Nephron progenitor cell (in vitro differentiated cells): ENCODE measurements at places on chromosomes 2 and 18.

DNA sequence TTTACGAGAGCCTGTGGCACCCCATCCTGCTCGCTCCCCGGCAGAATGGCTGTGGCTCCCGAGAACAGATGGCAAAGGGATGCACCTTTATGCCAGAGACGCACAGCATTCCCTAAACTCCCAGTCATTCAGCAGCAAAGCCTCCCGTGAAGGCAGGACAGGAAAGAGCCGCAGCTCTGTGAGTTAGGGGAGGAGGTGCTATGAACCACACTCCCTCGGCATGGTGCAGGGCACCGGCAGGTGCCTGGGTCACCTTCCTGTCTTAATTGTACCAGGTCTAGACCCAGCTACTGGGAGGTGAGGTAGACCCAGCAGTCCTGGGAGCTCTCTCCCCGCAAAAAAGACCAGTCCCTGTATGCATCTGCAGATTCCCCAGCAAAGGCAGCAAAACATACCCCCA, 149.8 kb downstream of the TWIST2 start:
- no peak for DNase-seq

DNA sequence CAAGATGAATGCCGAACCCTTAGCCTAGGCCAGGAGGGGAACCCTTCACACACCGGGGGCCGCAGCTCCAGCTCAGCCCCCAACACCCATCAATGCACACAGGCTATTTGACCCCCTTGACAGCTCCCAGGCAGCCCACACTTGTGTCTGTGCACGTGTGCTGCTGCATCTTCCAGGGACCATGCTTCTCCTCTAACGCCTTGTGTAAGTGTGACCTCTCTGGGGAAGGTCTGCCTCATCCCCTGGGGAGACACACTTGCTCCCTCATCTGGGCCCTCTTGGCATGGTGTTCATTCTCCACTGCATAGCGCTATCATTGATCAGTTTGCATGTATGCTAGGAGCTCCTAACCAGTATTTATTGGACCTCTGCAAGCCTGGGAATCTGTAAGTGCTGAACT, 120.0 kb upstream of the FHL2 start:
- no peak for DNase-seq

DNA sequence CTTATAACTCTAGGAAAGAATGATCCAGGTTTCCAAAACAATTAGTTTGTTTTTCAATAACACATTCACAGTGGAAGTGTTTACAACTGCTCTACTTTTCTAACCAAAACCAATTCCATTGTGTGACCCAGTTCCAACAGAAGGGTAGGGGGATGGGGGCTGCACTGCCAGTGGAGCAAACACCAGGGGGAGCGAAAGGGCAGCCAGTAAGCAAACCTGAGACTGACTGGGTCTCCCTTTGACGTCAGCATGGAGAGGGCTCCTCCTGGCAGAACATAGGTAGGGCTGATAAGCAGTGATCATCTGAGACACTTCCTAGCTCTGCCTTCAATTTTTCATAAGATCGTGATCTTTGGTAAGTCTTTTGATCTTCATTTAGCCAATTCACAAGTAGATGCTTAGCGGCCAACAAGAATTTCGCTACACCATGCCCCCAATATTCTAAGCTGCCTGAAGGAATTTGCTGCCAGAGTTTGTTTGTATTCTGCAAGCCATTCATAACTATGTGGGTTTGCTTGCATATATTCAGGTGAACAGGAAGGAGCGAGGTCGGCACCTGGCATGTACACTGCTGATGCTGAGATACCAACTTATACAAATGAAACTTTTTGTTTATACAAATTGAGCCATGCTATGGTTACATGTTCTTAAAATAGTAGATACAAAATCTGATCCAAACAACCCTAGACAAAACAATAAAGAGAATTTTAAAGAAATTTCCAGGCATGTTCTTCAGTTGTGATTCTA, 45.9 kb downstream of the ST6GAL2 start:
- peak; percentile 67 for DNase-seq

DNA sequence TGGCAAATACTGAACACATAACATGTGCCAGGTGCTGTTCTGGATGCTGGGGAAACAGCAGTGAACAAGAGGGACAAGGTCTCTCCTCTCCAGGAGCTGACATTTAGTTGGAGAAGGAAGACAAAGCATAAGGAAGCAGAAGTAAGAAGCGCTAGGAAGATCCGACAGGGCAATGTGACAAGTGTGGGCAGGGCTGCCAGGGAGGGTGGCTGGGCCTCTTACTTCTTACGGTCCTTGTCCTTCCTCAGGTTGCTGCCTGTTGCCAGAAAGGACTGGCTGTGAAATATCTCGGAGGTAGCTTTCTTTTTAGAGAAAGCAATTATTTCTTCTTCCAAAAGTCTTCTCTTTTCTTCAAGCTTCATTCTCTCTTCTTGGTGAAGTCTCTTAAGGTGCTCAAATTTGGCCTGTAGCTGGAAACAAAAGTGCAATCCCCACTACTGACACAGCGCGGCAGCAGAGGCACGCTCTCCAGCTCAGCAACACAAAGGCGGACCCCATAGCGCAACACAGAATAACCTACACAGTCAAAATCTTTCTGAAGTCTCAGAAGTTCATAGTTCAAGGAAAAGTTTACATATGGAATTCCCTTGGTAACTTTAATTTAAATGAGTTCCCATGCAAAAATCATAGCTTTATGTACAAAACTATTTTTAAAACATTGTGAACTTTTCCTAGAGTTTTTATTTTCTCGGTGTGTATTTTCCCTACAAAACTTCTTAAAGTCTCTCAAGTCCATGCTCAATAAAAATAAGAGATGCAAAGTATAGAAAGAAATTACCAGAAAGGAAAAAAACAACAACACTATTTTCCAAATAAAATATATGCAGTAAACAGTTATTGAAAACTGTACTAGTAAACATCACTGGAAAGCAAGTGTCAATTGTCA, 67.7 kb downstream of the SEPTIN10 start:
- peak; percentile 79 for DNase-seq

DNA sequence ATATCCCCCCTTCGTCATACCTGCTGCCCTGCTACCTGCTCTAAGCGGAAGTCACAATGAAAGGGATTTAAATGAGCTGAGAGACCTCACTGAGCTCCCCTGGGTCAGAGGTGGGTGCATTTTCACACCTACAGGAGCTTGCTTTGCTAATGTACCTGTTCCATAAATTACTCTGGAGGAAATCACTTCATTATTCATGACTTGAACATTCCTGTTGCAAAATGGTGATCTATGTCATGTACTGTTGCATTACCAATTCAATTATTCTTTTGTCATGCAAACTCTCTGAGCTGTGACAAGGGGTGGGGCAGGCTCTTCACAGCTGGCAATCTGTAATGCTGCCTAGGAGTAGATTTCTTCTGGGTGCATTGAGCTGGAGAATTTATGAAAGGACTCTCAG, 761.3 kb downstream of the TSN start:
- DNase-seq: no peak

DNA sequence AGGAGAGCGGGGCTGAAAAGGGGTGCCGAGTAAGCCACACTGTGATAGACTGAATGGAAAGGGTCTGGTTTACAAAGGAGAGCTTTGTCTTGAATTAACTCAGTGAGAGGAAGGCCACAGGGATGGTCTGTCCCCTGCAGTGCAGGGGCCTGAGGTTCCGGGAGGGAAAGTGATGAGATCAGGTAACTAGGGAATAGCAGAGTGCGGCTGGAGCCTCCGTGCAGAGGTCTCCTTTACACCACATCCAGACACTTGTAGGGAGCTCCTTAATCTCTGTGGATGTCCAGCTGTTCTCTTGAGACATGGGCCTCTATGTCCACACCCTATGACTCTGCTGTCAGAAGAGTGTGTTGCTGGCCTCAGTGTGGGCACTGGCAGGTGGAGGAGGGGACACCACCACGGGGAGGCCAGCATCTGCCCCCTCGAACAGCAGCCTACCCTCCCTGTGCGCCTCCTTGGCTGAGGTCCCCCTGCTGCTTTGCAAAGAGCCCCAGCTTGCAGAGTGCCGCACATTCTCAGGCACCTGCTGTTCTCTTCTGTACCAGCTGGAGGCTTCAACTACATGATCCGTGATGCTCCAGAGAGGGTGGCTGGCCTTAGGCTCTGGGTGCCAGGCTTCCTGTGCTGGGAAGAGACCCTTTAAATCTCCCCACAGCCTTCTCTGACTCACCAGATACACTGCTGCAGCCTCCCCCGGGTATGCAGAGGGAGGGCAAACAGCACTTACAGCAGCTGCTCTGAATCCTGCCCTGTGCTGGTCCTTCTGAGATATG, 25.9 kb downstream of the ENOSF1 start:
- DNase-seq: no peak

DNA sequence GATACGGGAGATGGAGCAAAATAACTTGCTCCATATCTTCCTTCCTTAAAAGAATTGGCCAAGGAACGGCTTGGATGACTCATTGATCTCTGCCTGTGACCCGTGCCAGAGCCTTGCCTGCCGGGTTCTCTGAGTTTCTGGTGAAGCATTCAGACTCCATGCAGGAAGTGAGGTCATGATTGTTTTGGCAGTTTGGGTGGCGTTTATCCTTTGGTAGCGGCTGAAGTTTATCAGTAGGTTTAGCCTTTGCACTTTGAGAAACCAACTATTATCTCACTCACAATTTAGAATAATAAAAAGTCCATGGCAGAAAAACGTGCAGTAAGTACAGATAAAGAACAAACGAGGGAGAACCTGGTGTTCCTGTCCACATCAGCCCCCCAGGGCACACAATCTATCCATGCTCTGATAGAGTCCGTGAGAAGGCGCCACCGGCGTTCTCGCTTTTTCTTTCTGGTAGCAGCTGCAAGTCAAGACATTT, 15.0 kb upstream of the CTAGE1 start:
- DNase-seq: no peak

DNA sequence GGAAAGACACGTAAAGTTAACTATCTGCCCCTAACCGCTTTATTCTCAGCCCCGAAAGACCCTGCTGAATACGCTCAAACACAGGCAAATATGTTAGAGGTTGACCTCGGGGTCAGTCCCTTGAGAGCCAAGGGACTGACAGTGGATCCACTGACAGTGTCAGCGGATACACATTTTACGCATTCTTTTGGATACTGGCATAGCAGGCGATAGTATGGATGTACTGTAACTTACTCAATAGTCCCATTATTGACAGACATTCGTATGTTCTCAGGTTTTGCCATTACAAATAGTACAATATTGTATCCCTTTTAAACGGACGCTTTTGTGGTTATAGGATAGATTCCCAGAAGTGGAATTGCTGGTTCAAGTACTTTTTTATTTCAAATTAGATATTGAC, 13.4 kb downstream of the ATP6V1B1 start:
- no peak for DNase-seq

- peak; percentile 31 for DNase-seq
Observed at GRCh38 chr2:195612611-195613495, 44.2 kb upstream of the SLC39A10 start.

GRCh38 chr2:67135208-67135607, 261.9 kb upstream of the ETAA1 start:
- DNase-seq: no peak

GRCh38 chr2:69652206-69652605, 8.7 kb upstream of the AAK1 start:
- DNase-seq: no peak

GRCh38 chr2:231470246-231470900, 6.1 kb upstream of the NCL start:
- DNase-seq: no peak

GRCh38 chr2:159396799-159397198, 110.3 kb upstream of the WDSUB1 start:
- DNase-seq: no peak

DNA sequence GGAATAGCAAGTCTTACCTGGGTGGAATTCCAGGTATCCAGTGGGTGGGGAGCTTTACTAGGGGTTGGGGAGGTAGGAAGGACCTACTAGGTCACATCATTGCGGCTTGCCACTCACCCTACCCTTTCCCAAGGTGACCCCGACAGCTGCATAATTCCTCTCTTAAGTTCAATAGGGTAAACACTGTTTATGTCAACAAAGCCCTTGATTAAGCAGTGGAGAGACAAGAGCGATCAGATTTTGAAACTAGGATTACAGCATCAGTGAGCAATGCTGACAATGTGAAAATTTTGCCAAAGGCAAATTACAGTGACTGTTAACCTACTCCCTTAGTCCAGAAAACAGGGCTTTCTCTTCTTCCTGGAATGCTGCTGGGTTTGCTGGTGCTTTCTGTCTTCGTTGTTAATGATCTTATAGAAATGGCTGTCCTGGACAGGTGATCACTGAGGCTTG, 14.5 kb downstream of the SLC19A3 start:
- DNase-seq: no peak

DNA sequence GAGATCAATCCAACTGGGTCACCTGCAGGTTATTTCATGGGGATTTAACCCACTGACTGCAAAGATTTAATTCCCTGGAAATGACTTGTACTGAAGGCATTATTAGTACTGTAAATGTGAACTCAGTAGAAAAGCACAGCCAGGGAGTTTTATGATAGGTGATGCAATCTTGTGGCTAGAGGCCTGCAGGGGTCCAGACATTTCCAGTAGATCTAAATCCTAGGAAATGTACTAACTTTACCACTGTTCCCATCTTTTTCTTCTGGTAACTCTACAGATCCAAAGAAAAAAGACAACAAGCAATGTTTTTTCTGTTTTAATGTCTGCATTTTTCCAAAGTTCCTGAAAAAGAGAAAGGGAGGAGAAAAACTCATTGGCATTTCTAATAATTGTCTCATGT, 500.1 kb downstream of the ARHGAP15 start:
- DNase-seq: no peak

DNA sequence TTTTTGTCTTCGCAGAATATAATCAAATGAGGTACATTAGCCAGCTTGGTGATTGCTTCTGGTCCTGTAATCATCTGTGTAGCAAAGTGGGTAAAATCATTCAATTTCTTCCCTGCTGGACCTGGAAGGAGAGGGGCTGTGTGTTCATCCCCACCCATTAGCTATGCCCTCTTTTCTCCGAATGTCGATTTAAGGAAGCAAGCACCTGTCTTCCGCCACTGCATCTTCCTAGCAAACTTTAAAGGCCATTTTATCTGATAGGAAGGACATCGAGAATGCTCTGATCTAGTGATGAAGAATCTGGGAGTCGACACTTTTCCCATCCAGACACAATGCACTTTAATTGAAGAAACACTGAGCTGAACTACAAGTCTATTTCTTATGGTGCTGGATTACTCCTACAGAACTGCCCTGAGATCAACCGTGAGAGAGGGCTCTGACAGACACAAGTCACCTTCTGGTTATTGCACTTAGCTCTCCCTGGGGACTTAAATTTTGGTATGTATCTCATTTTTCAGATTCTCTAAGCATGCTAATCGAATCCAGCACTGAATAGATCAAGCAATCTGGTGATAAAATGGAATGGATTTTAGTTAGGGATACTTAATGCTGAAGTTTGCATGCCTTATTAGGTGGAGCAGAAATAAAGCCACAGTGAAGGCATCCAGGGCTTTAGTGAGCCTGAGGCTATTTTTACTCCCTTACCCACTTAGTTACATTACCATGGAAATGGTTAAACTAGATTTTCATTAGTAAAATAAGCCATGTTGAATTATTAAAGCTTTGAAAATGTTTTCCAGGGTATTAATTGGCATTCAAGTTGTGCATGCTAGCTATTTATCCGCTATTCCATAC, 1.3 kb downstream of the NYAP2 start:
- DNase-seq: no peak

GRCh38 chr2:658426-658825, 18.8 kb downstream of the TMEM18 start:
- DNase-seq: no peak

GRCh38 chr2:34115076-34115475, 516.0 kb upstream of the FAM98A start:
- no peak for DNase-seq
